SK-N-SH (cell line): ENCODE measurements at places on chromosomes 4 and X.

DNA sequence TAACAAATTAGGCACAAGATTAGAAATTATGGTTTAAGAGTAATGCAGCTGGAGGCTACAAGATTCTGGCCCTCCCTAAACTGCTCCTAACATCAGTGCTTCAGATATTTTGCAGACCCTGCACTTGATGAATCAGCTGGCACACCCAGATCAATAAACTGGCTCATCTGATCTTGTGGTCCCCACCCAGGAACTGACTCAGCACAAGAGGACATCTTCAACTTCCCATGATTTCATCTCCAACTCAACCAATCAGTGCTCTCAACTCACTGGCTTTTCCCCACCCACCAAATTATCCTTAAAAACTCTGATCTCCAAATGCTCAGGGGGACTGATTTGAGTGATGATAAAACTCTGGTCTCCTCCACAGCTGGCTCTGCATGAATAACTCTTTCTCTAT is 21.7 kb upstream of the TMEM33 start:
- DNase-seq, result no peak

- no peak for DNase-seq
Measured at GRCh38 chr4:140707325-140707724, 48.9 kb downstream of the TBC1D9 start.

DNA sequence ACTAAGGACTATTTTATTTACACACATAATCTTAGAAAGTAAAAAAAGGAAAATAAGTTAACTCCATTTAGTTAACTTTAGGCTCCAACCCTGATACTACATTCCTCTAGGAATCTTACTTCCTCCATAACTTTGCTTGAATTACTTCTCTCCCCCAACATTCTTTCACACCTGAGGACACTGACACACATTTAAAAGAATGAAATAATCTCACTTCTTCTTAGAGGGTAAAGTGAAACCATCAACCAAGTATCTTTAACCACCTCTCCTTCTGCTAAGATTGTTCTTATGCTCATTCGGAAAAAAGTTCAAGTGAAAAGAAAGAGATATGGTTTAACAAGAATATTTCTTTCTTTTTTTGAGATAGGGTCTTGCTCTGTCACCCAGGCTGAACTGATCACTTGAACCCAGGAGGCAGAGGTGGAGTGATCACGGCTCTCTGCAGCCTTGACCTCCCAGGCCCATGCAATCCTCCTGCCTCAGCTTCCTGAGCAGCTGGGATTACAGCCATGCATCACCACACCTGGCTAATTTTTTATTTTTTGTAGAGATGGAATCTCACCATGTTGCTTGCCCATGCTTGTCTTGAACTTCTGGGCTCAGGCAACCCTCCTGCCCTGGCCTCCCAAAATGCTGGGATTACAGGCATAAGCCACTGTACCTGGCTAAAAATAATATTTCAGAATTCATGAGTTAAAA is 28.5 kb downstream of the SLC25A4 start:
- DNase-seq, result no peak

GRCh38 chrX:54978448-54978847 is 15.5 kb downstream of the PFKFB1 start:
- DNase-seq, result no peak

DNA sequence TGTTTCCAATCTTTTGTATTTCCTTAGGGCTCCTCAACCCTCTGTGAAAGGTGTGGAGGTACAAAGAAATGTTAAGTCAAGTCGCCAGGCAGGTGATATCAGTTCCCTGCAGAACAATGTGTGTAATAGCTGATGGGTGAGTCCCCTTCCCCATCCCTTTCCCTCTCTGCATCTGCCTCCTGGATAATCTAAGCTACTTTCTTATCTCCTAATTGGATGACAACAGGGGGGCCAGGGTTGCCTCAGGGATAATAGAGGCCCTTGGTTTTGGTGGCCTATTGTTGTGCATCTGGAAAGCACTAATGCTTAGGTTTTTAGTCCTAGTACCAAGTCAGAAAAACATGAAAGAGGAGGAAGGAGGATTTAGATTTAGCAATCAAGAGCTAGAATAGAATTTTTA is 29.1 kb downstream of the MAGED1 start:
- DNase-seq, result no peak

- DNase-seq, result no peak
Measured at GRCh38 chrX:110001740-110002299, 1.1 kb upstream of the TMEM164 start.

- peak; percentile 11 for DNase-seq
Measured at GRCh38 chrX:10617999-10618351, 2.4 kb downstream of the MID1 start.

DNA sequence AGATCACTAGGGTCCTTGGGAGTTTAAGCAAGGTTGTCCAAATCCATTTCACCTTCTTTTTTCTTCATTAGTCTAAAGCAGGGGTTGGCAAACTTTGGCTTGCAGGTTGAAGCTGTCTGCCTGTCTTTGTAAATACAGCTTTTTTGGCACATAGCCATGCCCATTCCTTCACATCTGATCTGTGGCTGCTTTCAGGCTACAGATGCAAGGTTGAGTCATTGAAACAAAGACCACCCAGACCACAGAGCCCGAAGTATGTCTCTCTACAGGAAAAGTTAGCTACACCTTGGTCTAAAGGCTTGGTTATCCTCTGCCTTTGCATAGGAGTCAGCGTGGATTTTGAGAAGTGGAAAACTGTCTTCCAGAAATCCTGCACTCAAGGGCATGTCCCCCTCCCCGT is 238.1 kb upstream of the STS start:
- DNase-seq, result no peak

DNA sequence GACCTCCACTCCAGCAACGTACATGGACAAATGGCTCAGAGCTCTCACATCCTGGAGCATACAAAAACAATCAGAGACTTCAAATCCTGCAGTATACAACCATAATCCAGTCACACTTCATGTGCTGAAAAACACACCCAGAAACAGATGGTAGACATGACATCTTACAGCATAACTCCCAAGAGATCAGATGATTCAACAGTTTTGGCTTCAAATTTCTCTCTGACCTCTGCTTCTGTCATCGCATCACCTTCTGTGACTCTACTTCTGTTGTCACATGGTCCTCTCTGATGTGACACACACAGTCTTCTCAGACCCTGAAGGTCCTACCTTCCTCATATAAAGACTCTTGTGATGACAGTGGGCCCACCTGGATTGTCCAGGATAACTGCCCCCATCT is 18.5 kb downstream of the SUV39H1 start:
- DNase-seq, result no peak

GRCh38 chr4:73891739-73892405 is 22.7 kb downstream of the CXCL1 start:
- DNase-seq, result no peak

- DNase-seq, result peak; percentile 44
Measured at GRCh38 chrX:40996886-40997530, 88.2 kb upstream of the USP9X start.

GRCh38 chr4:118154649-118155048 is 120.4 kb downstream of the NDST3 start:
- DNase-seq, result no peak

GRCh38 chrX:24965372-24965771 is 50.4 kb downstream of the ARX start:
- no peak for DNase-seq

DNA sequence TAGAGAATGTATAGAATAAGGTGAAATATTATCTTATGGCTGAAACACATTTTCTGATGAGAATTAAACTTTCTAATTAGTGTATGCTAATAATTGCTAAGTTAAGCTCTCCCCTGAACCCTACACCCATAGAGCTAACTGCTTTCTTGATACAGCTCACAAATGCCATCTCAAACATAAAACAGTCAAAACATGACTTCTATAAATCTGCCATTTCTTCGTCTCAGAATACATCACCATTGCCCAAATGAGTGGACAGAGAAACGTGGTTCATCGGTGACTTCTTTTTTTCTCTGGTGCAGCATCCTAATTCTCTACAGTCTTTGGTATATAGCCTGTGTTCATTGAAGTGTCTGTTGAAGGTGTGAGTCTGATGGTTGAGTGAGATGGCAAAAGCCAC is 554.6 kb downstream of the NLGN4X start:
- no peak for DNase-seq

- no peak for DNase-seq
Measured at GRCh38 chrX:38986586-38986985, 185.3 kb downstream of the MID1IP1 start.

GRCh38 chr4:146637621-146638332 is 916 bp upstream of the POU4F2 start:
- DNase-seq, result peak; percentile 66

DNA sequence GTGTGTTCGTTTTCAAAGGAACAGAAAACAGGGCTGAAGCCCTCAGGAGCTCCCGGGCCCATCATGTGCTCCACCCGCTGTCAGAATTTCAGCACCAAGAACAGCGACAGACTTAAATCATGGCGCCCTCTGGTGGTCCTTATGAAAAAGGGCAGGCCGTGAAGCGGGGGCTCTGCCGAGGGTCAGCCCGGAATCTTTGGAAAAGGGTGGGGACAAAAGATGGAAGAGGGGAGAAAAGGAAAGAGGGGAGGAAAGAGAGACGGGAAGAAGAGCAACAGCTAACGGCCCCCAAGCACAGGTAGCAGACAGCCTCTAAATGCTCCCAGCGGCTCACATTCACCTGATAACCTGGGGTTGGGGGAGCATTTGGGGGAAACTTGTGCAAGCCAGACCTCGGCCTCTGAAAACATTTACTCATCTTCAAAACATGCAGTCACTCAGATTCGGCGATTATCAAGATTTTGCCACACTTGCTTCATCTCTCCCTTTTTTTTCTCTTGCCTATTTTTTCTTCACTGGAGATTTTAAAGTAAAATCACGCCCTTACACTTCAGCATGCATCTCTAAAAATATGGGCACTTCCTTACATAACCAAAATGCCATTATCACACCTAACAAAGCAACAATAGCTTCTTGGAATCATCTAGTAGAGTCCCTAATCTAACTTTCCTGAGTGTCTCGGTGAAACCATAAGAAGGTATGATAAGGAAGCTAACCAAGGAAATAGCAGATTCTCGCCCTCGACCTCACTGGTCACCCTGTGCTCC is 28.1 kb upstream of the MAN2B2 start:
- peak; percentile 85 for DNase-seq

- no peak for DNase-seq
Measured at GRCh38 chr4:24801136-24801855, 5.9 kb downstream of the SOD3 start.

GRCh38 chr4:140666889-140667614 is 89.1 kb downstream of the TBC1D9 start:
- DNase-seq, result no peak

- no peak for DNase-seq
Measured at GRCh38 chr4:8737075-8737474, 134.6 kb downstream of the HMX1 start.

GRCh38 chr4:152245680-152246079 is 290.2 kb downstream of the FBXW7 start:
- no peak for DNase-seq

GRCh38 chr4:148044912-148045352 is 313.0 kb downstream of the ARHGAP10 start:
- DNase-seq, result peak; percentile 21

GRCh38 chr4:74451214-74451661 is 6.3 kb downstream of the AREG start:
- DNase-seq, result no peak

DNA sequence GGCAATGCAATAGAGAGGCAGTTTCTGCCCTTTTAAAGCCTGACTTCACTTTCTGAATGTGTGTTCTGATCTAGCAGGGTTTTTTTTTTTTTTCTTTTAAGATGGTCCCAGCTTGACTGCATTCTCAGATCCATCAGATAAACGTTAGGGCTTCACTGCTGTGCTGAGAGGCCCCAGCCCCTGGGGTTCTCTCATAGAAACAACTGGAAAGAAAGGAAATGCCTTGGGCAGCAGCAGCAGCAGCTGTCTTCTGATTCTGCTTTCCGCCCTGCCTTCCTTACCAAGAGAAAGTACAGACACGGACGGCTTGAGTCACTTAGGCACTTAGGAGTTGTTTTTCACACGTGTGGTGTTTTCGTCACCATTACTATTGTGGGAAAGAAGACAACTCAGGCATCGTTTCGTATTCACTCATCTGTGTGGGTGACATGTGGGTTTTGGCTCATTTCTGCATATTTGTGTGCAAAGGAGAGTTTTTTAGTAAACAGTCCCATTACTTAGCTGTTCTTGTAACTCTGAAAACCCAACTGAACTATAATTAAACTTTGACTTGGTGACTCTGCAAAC is 172.0 kb downstream of the PTTG2 start:
- peak; percentile 49 for DNase-seq

- no peak for DNase-seq
Measured at GRCh38 chr4:171281359-171281758, 531.8 kb upstream of the GALNTL6 start.

- DNase-seq, result no peak
Measured at GRCh38 chr4:61771056-61771455, 570.9 kb downstream of the ADGRL3 start.

DNA sequence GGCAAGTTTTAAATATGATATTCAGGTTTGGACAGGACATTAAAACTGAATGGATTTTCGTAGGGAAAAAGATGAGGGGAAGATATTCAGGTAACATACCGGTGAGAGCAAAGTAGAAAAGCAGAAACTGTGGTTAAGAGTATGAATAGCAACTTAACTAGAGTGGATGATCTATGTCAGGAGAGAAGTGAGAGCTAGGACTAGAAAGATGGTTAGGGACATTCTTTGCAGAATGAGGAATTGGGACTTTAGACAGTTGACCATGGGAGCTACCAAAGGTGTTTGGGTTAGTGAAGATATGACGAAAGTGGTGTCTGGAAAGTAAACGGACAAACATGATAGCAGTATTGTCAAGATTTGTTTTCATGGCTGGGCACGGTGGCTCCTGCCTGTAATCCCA is 45.2 kb downstream of the ANXA5 start:
- DNase-seq, result no peak

GRCh38 chrX:50072110-50072509 is 128.7 kb downstream of the AKAP4 start:
- no peak for DNase-seq

GRCh38 chr4:81495345-81495744 is 23.6 kb upstream of the RASGEF1B start:
- DNase-seq, result no peak

- no peak for DNase-seq
Measured at GRCh38 chr4:39834269-39834668, 136.3 kb downstream of the UBE2K start.

DNA sequence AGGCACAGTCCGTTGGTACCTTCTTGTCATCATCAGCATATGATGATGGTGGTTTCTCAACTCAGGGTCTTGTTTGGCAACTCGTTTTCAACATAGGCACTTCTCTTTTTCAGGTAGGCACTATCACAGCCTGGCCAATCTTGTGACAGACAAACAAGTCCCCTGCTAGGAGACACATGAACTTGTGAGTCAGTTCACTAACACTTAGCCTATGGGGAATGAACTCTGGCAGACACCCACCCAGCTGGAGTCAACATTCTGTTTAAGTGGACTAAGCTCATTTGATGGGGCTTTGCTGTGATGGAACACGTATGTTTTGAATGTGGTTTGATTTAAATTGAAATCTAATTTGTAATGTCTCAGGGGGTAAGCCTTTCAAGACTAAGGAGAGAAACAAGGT is 100.7 kb upstream of the MAMLD1 start:
- no peak for DNase-seq

DNA sequence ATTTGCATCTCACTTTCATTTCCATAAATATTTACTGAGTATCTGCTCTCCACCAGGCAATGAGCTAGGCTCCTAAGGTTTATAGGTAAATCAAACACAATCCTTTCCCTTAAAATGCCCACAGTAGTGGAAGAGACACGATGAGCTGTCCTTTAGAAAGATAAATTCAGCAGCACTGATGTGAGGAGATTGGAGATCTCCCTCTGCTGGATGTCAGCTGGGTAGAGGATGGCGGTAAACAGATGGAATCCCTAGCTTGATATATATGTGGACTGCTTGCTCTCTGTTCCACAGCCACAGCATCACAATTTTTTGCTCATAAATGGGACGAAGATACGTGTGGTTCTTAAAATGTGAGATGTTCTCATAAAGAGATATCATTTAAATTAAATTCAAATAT is 216.4 kb upstream of the RASGEF1B start:
- DNase-seq, result no peak
